AG10803 (cell line): ENCODE measurements at places on chromosomes 7 and 10.

DNA sequence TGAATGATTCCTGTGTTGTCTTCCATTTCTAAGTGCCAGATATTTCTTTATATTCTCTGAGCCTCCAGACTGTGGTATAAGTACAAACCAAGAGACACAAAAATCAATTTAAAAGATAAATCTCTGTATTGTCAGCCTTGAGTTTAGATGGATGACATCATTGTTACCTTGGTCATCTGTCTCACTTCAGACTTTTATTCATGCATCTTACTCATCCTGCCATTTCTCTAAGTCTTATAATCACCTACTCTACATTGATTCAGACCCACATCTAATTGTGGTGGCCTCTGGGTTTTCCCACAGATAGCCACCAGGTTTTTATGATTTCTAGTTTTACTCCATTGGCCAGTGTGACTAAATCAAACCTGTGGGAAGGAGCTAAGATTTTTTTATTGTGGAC, 26.8 kb upstream of the HDAC9 start:
- no peak for DNase-seq

DNA sequence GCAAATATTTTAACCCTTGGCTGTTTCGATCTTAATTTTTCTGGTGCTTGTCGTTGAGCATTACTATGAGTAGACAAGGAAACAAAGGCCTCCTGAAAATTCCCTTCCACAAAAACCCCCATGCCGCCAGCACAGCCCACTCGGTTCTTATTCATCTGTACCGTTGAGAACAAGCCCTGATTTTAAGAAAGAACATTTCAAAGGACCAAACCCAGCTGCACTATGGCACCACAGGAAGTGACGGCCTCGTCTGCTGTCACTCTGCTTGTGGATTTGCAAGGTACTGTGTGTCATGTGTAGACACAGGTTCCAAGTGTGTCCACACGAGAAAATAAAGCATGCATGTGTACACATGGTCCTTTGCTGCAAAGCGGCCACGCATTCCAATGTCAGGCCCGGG, 285.2 kb downstream of the DNAJB6 start:
- DNase-seq, result no peak

- DNase-seq, result no peak
Observed at GRCh38 chr7:27188386-27189294, 3.6 kb upstream of the HOXA11 start.

- no peak for DNase-seq
Observed at GRCh38 chr7:50923476-50923875, 140.8 kb upstream of the GRB10 start.

- DNase-seq, result no peak
Observed at GRCh38 chr10:106956216-106956915, 208.1 kb downstream of the SORCS1 start.

- DNase-seq, result no peak
Observed at GRCh38 chr7:73332447-73332846, 4.5 kb downstream of the FKBP6 start.

- peak; percentile 11 for DNase-seq
Observed at GRCh38 chr7:84113286-84113685, 81.3 kb downstream of the SEMA3A start.

GRCh38 chr7:4220011-4220410, 462.1 kb upstream of the FOXK1 start:
- no peak for DNase-seq

DNA sequence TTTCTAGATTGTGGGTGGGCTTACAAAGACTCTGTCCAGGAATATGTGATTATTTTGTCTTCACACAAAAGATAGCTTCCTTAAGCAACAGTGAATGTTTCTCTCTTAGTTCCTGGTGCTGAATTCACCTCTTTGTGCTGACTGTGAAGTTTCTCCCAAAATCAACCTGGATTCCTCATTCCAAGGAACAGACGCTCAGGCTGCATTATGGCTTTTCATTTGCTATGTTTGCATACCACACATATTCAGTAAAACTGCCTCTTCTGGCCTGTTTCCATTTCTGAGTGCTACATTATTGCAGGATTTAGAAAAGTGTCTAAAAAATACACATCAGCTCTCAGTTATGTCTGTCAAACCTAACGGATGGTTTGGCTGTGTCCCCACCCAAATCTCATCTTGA, 21.5 kb downstream of the MACROH2A2 start:
- DNase-seq, result peak; percentile 8

DNA sequence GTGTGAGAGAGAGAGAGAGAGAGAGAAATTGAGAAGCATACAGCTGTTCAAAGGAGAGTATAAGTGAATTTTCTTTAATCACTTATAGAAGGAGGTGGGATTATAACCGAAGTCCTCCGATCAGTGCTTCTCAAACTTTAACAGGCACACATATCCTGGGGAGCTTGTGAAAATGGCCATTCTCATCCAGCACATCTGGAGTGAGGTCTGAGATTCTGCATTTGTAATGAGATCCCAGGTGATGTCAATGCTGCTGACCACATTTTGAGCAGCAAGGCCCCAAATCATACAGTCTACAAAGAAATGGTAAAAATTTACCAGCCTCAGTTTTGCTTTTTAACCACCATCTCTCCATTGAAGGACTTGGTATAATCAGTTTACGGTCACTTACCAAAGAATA, 219.0 kb downstream of the PTEN start:
- DNase-seq, result no peak

- DNase-seq, result no peak
Observed at GRCh38 chr7:157543276-157543675, 206.5 kb downstream of the DNAJB6 start.

DNA sequence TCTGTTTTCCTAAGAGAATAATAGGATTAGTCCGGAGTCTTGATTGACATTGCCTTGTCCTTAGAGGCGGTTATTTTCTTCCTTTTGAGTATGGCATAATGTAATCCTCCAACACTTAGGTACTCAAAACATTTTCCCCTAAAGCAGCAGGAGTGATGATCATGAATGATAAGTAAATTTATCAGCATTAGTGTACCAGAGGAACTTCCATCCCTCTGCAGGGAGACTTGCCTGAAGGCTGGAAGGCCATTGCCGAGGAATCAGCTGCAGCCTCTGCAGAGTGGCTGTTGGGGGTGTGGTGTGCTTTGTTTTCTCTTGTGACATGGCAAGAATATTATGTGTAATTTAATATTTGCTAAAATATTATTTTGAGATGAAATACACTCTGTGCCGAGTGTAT, 56.8 kb downstream of the RAB11FIP2 start:
- no peak for DNase-seq

DNA sequence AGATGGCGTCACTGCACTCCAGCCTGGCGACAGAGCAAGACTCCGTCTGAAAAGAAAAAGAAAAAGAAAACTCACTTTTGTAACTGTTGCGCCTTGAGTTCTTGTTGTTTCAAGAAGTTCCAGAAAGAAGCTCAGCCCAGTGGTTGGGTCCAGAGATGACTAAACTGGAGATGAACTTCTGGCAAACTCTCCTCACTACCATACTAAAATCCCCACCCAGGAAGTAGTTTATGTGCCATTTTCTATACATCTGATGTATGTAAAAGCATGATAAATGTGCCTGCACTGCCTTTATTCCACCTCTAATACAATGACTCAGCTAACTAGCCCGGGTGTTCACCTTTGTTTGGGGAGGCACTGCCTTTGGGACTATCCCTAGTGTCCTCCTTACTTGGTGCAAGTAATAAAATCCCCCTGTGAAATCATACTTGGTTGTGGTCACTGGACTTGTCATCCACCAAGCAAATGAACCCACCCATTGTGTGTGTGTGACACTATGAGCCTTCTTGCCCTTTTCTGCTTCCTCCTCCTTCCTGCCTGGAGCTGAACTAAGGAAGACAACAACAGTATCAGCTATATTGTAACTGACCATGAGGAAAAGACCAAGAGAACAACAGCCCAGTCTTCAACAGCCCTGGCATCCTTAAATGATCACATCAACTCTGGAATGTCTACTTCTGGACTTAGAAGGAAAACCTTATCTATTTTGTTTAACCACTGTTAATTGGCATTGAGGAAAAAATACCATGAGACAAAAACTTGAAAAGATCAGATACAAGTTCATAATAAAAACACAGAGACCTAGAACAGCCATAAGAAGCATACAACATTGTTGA, 33.6 kb downstream of the JMJD1C start:
- DNase-seq, result no peak

DNA sequence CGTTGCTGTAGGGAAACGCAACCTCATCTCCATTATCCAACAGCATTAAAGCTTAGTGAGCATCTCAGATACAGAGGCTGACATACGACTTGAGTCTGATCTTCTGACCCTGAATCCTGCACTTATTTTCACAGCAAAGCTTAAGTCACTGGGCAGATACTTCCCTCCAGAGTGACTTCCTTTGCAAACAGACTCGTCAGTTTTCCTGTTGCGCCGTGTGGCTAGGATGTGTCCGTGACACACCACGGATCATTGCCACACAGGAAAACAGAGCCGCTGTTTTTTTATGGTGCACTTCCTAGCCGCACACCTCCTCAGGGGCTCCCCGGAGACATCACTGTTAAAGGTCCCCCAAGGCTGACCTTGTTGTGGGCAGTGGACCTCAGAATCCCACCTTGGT, 94.9 kb upstream of the MKI67 start:
- DNase-seq, result no peak

DNA sequence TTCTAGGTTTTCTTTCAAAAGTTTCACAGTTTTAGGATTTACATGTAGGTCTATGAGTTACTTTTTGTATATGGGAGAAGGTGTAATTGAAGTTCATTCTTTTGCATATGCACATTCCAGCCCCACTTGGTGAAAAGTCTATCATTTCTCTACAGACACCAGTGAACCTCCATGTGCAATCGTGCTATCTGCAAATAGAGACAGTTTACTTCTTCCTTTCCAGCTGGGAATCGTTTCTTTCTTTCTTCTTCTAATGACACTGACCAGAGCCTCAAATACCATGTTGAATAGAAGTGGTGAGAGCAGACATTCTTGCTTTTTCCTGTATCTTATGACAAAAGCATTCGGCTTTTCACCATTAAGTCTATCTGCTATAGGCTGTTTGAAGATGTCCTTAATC, 122.7 kb downstream of the ARHGAP22 start:
- DNase-seq, result no peak

- DNase-seq, result no peak
Observed at GRCh38 chr7:27641581-27642230, 21.0 kb downstream of the HIBADH start.

DNA sequence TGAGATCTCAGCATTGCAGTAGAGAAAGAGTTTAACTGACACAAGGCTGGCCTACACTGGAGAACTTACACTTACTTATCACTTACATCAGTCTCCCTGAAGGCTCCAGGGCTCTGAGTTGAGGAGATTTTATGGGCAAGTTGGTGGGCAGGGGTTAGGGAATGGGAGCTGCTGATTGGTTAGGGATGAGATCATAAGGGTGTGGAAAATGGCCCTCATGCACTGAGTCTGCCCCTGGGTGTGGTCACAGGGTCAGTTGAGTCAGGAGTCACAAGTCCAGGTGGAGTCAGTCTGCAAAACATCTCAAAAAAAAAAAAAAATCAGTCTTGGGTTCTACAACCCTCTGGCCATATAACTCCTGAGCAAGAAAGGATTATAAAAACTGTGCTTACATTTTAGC, 60.5 kb downstream of the PPP1R17 start:
- DNase-seq, result no peak

- DNase-seq, result no peak
Observed at GRCh38 chr10:60024506-60024905, 118.2 kb upstream of the CCDC6 start.

DNA sequence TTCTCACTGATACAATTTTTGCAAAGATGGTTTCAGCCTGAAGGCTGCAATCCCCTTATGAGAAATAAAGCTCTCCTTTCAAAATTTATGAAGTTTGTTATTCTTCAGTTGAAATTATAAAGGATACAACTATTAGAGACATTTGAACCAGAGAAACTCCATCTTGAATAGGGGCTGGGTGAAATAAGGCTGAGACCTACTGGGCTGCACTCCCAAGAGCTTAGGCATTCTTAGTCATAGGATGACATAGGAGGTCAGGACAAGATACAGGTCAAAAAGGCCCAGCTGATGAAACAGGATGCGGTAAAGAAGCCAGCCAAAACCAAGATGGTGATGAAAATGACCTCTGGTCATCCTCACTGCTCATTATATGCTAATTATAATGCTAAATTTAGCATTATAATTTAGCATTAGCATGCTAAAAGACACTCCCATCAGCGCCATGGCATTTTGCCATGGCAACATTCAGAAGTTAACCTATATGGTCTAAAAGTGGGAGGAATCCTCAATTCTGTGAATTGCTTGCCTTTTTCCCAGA, 22.4 kb upstream of the IFIT1B start:
- peak; percentile 69 for DNase-seq

DNA sequence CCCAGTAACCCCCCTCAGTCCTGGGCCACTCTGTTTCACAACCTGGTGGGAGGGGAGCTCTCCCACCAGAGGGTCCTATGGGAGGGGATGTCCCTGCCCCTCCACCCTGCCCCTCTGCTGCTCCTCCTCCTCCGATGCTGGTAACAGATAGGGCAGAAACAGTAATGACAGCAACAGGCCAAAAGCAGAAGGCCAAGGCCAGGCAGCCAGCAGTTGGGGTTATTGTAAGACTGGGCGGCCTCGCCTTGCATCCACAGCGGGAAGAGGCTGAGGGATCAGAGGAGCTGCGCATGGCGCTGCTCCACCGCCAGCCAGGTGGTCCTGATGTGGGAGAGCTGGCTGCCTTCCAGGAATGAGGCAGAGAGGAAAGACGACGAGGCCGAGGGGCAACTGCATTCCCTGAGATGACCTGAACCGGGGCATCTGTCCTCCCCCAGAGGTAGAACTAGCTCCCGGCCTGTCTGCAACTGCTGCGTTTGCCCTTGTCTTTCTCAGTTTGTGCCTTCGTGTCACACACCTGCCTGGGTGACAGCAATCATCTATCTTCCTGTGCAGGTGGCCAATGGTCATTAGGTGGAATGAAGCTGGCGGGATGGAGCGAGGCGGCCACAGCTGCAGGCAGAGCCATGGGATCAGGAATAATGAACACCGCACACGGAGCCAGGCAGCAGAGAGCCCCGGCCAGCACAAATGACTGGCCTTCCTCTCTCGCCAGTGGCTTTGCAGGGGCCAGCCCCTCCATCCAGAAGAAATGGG, 54.0 kb upstream of the CACUL1 start:
- no peak for DNase-seq

GRCh38 chr7:22853138-22853537, 30.5 kb upstream of the TOMM7 start:
- no peak for DNase-seq

DNA sequence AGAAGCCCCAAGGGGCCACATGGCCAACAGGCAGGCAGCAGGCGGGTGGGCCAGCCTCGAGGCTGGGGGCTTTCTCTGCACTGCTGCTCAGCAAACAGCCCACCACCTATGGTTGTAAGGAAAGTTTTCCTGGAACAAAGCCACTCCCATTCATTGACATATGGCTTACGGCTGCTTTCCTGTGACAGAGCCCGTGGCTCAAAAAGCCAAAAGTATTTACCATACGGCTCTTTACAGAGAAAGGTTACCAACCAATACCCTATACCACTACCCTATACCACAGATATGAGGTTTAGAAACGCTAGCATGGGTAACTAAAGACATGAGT, 152.7 kb downstream of the MAD1L1 start:
- DNase-seq, result no peak
